ENCODE measurements at places on chromosomes 1 and 21.

GRCh38 chr1:40462956-40463590 is 12.8 kb downstream of the ZFP69B start:
- DNase-seq, result peak; percentile 13

- no peak for DNase-seq
Observed at GRCh38 chr1:112444269-112444668, 48.3 kb downstream of the CTTNBP2NL start.

DNA sequence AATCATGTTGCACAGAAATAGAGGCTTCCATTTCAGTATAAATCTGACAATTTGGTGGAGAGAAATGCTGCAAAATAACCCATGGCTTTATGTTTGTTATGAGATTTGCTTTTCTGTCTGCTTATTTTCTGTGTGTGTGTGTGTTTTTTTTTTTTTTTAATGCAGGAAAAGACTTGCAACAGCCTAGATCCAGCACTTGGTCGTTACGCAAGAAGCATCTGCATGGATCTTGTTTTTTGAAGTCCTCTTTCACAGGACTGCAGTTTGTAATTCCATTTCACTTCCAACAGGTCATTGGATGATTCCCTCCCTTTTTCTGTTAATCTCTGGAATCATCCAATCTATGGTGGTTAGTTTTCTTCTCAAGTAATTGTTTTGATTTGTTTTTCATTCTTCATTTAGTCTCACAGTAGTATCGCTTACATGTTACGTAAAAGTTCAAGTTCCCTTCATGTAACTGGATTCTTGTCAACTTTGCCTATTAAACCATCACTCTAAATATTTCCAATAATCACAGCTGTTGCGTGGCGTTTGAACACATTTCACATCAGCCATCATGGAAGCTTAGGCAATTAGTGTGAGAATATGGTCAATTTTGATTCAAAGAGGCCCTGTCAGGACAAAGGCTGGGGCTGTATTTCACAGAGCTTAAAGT is 312.9 kb downstream of the NFIA start:
- no peak for DNase-seq

DNA sequence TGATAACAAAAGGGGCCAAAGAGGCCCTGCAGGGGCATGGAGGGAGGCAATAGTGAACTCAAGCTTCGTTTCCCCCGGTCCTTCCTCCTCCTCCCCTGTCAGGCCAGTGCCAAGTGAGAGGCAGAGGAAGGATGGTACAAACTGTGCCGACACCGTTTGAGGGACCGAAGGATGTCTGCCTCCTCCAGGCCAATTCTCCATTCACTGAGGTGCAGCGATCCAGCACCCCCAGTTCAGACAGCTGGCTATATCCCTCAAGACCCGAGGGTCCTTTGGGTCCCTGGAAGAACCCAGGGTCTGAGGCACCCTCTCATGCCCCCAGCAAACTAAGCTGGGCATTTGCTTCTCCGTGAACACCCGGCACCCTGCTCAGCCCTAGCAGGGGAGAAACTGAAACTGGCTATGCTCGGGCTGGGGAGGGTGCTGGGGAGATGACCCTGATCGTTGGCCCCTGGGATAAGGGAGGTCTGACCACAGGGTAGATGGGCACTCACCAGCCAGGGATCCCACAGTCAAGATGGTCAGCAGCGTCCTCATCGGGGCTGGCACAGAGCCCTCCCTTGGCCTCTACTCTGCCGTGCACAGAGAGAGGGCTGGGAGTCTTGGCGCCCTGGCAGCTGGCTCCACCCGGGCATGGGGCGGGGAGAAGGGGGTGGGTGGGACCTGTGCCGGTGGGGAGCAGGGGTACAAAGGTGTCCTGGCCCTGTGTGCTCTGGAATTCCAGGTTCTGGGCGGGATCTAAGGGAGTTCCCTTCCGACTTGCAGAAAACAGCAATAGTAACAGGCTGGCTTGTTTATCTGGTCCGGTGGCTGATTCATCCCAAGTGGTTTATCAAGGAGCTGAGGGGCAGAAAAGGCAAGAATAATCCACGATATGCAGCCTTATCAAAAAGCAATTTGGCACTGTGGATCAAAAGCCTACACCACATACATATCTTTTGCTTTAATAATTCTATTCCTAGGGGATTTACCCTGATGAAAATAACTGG is at the start of gene IL22RA1:
Gene IL22RA1, minus strand, starts transcription at position 595 of the 989 bp plus-strand sequence. Its CDS starts 58 bp downstream, at position 537.
- DNase-seq, result no peak

- DNase-seq, result no peak
Observed at GRCh38 chr1:201183209-201183608, 7.4 kb upstream of the IGFN1 start.

DNA sequence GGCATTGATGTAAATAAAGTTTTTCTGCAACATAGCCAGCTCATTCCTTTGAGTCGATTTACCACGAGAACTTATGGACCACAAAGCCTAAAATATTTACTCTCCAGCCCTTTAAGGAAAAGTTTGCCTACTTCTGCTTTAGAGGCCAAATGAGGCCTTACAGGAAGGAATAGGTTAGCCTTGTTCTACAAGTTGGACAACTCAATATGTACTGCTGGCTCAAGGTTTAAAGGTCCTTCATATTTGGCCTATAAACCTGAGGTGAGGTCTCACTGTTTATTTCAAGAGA is 144.5 kb upstream of the DNAH14 start:
- no peak for DNase-seq

GRCh38 chr1:210797422-210797821 is 336.5 kb downstream of the KCNH1 start:
- no peak for DNase-seq

DNA sequence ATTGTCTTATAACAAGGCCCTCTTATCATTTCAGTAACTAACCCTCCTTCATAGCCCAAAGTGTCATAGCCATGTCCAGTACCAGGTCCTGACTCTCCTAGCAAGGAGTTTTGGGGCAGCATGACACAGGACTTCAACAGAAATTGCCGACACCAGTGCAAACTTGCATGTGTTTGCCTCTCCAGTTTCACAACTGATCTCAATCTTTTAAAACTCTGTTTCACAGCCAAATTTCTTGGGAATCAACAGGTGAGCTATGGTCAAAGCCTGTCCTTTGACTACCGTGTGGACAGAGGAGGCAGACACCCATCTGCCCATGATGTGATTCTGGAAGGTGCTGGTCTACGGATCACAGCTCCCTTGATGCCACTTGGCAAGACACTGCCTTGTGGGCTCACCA is 36.8 kb downstream of the LAMC2 start:
- no peak for DNase-seq
